Stimulated activated CD8-positive, alpha-beta memory T cell treated with anti-CD3 and anti-CD28 coated beads, Interleukin-4, amount 100 ng/mL, for 1 hour (primary cell): ENCODE measurements at places on chromosomes 12 and 14.

DNA sequence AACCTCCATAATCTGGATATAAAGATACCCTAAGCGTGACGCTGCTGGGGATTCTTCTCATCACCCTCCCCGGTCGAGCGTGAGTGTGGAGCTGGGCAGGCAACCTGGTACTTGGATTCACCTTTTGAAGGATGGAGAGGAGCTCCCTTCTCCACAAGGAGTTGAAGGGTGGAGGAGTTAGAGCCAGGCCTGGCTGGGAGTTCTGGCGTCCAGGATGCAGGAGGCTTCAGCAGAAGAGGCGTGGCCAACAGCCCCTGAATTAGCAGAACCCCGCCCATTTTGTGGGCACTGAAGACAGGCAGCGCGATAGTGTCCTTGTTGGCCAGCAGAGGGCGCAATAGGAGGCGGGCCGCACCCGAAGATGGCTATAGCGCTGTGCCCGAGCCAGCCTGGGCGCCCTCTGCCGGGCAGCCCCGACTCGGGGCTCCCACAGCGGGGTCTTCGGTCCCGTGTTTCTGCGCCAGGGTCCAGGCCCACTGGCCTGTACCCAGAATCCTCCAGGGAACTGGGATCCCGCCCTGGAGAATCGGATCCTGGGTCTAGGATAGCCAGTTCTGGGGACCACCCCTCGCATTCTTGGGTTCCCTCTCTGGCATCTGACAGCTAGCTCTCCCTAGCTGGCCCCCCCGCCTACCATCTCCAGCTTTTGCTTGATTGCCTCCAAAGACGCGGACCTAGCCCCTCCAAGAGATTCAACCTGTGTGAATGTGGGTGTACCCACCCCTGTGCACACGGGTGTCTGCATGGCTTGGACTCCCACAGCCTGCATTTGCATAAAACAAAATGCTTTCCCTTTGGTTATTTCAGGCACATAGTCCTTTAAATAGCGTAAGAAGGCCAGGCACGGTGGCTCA, 26.0 kb upstream of the SMUG1 start:
- DNase-seq, result peak; percentile 81

DNA sequence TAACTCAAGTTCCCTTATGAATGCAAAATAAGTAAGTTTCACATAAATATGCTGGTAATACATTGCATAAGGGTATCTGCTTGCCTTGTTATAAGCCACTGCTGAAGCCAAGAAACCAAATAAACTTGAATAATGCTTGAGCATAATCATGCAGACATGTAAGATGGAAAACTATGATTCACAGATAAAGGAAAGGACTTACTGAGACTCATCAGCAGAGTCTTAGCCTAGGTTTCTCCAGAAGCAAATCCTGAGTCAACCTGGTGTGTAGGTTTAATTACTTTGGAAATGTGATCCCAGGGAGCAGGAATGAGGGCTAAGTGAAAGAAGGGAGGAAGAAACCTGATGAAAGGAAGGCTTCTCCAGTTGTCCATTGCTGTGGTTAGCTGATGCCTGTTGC, 107.7 kb upstream of the BTG1 start:
- no peak for DNase-seq

GRCh38 chr12:68157380-68157779, 2.2 kb downstream of the IFNG start:
- no peak for DNase-seq

DNA sequence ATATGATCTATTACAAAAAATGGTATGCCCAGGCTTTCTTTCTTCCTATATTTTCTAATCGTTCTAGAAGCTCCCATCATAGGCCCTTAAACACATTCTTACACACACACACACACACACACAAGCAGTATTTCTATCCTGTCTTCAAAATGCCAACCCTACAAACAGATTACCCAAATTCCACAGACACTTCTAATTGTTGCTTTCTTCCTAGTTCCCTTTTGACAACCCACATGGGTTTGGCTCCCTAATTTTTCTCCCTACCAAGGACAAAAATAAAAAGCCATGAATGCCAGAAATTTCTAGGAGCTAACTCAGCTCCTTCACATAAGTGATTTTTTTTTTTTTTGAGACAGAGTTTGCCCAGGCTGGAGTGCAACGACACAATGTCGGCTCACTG, 60.3 kb upstream of the NTF3 start:
- no peak for DNase-seq

- no peak for DNase-seq
Measured at GRCh38 chr14:100346306-100347091, 23.4 kb downstream of the SLC25A47 start.

DNA sequence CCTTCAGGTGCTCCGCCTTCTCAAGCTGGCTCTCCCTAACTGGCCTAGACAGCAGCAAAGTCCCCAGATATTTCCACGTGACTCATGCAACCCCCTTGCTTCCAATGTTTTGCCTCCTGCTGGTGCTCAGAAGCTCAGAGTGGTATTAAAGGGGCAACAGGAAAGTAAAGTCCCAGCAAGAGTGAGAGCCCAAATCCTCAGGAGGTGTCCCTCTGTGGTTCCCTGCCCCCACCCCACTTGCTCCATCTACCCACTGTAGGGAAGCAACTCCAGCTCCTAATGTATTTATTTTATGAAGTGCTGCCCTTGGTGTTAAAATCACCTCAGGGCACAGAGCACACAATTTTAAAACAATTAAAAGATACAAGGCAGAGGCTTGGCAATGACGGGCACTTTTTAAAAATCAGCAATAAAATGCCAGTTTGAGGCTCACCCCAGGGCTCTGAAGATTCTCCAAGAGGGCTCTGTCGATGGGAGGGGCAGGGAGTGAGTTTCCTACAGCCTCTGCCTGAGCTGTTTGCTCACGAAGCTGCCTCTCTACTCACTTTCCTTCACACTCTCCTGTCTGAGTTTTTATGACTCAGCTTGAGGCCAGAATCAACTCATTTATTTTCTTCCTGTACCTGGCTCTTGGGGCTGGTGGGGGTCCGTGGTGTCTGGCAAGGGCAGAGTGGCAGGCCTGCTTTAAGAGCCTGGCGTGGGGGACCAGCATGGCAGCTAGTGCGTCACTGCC, 81.9 kb upstream of the MAX start:
- DNase-seq, result no peak

DNA sequence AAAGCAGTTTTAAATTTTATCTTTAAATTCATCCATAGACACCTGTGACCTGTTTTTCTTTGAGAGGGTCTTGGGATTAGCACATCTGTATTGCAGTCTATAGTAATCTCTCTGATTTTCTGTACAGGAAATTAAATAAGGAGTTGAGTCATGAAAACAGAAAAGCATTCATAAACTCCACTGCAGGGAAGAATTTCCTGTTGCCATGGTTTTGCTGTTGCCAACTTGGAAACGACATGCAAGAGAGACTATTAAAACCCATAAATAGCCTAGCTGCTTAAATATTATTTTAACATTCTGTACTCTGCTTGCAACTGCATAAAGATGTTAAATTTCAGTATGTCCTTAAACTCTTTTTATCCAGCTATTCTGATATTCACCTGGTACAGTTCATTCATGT, 281.0 kb upstream of the RGS6 start:
- no peak for DNase-seq

GRCh38 chr14:103879570-103880347, 32.4 kb upstream of the PPP1R13B start:
- no peak for DNase-seq

- no peak for DNase-seq
Measured at GRCh38 chr12:91982946-91983345, 162.7 kb downstream of the BTG1 start.

DNA sequence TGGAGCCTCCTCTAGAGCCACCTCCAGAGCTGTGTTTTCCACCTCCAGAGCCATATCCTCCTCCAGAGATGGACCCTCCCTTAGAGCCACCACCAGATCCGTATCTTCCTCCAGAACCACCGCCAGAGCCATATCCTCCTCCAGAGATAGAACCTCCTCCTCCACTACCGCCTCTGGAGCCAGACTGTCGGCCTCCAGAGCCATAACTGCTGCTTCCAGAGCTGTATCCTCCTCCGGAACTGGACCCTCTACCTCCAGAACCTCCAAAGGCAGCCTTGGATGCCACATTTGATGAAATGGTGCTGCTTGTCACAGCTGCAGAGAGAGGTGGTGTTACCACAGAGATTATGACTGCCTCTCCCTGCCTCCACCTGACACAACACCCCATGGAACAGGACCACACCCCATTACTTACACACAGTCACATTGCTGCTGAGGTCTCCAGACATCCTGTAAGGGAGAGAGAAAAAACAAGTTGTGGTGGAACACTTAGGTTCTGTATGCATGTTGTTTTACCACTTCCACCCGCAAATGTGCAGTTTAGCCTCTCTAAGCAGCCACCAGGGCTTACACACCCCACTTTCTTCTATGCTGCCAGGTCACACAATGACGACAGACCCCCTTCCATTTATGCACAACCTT, 6.8 kb downstream of the KRT2 start:
- no peak for DNase-seq
